ENCODE measurements at places on chromosomes 2 and 18. TPM values are rescaled to one million over a fixed set of nuclear protein-coding genes. Genes with fewer than 3 reads are reported as not detected.
A peak's percentile ranks its signal among the peaks of the same experiment; 100 is the strongest.

LRP1B gene
- 0.19 TPM for total RNA-seq

WNT6 gene
- 0.37 TPM for total RNA-seq

CXCR2 gene
- total RNA-seq, result 0.07 TPM

AFF3 gene
- 2.6 TPM for total RNA-seq

SLC14A1 gene
- total RNA-seq, result 0.32 TPM

DNA sequence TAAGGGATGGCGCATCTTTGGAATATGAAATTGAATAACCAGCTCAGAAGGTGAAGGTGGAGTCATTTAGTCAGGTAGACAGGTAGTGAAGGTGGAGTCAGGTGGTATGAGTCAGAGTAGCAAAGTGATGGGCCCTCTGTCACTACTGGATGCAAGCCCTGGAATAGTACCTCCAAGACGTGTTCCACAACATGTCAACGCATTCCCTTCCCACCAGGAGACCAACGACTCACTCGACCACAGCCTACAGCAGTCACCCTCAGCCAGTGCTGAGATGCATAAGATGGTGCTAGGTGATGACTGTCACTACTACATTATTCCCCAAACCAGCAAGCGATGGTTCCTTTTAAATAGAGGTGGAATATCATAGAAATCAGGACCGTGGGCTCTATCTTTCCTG is 6.8 kb downstream of the CPLX4 start:
- no peak for DNase-seq

GRCh38 chr2:84495539-84496146 is 20.7 kb upstream of the DNAH6 start:
- DNase-seq, result peak; percentile 52

- no peak for DNase-seq
Observed at GRCh38 chr18:36650266-36650665, 178.5 kb downstream of the TPGS2 start.

DNA sequence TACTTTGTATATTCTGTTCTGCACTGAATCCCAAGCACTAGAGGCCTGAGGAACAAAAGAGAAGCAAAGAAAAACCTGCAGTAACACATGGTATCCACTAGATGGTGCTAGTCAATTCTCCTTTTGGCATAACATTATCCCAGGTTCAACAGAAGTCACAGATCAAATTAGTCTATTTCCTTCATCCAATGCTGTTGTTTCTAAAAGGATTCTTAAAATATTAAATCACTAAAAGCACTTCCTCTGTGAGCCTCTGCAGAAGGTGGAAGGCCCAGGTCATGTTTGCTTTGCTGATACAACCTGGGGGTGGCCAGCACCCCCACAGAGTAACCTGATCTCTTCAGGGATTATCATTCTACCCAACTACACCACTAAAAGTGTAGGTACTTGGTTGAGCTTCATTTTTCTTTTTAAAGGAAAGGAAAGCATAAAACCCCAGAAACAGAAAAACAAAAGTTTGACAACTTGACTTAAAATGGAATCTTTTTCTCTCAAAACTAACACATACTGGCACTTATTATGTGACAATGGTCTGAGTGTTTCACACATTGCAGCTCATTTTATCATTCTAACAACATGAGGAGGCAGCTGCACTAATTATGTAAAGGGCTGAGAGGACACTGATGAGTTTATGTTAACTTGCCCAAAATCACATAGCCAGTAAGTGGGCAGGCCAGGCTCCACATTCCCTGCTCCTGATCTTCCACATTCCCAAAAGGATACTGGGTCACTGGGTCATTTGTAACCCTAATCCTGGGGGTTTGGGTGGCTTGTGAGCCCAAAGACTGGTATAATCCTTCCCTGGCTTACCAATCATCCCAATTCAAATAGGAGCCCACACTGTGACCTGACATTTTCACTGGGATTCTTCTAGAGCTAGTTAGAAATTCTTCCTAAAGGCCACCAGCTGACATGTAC is 66.8 kb upstream of the DNER start:
- no peak for DNase-seq

DNA sequence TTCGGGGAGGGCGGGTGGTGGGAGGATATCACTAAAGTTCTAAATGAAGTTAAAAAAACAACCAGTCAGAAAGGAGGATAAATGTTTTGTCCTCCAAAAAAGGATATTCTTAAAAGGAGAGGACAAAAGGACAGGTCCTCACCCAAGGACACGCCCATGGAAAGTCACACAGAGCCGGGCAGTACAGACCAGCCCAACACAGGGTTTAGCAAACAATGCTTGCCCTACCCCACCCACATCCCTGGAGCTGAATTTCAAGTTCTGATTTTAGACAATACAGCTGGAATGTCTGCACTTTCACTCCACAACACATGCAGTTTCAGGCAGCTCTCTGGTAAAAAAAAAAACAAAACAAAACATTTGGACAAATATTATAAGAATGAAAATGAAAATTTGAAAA is 67.9 kb downstream of the SLC9A4 start:
- peak; percentile 87 for DNase-seq

GRCh38 chr2:240512666-240513535 is 44.9 kb downstream of the ANKMY1 start:
- no peak for DNase-seq

GRCh38 chr2:8090748-8091700 is 590.8 kb upstream of the ID2 start:
- DNase-seq, result no peak

DNA sequence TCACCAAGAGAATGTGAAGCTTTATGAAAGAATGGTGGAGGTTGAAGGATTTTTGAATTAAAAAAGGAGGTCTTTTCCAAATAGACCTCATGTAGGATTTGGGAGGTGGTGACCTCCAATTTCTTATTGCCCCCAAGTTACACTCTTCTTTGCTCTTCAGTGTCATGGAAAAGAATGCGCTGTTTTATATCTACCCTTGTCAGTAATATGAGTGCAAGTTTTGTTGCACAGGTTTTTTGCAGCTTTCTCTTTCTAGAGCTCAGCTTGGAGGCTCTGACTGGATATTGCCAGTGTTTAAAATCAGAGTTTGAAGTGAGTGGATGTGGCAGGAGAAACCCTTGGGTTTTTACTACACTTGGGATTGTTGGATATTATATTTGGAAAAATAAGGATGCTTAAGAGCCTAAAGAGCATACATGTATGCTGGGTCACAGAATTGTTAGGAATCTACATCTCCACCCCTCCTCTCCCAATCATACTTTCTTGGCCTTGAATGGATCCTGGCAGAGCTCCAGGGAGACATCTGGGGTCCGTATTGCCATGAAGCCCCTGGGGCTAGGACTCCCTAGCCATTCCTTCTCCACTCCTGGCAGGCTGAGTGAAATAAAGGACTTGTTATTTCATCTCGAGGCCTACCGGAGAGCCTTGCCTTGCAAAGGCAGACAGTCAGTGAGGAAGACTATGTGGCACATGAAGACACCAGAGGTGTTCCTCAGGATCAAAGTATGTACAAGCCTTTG is 43.8 kb downstream of the APOB start:
- DNase-seq, result no peak

DNA sequence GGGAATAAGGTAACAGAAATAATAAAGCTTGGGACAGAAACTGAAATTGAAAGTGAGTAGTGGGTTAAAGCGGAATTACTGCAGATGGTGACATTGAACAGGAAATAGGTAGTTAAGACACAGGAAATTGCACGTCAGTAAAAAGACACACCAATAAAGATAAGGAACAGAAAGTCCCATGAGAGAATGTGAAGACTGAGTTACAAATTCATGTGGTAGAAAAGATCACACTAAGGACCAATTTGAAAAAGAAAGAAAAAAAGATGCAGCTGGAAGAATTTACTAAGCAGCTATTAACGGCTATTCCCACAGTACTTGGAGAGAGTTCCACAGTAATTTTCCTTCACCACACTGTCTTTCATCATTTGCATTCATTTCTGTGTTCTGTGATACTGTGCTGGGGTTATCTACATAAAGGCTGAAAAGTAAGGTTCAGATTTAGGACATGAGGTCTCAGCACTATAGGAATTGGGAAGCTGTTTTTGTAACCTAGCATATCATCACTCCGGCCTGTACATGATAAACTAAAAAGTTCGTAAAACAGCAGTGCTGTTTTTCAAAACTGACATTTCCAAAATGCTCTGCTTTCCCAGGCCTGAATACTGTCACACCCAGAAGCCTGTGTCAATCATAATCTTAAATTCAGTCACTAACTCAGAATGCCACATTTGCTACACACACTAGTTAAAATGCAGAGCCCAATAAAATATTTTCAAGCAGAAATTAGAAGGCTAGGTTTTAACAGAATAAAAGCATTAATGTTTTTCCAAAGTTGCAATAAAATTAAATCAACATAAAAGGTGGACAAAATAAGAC is 42.9 kb downstream of the SRBD1 start:
- DNase-seq, result no peak

DNA sequence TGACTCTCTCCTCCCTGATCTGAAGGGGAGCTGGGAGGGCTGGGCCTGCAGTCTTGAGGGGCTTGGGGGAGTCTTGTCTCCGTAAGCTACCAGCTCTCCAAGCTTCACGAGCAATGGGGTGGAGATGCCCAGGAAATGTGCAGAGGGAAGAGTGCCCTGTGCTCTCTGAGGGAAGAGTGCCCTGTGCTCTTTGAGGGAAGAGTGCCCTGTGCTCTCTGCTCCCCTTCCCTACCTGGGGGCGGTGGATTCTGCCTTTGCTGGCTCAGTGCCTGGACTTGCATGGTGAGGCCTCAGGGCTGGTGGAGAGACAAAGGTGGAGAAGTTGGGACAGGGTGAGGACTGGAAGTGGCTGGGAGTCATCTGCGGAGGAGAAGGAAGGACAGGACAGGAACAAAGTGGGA is 72.7 kb downstream of the TWIST2 start:
- DNase-seq, result no peak

- no peak for DNase-seq
Observed at GRCh38 chr18:68244786-68245185, 470.1 kb downstream of the TMX3 start.

- no peak for DNase-seq
Observed at GRCh38 chr2:166900700-166901099, 12.4 kb downstream of the XIRP2 start.

- DNase-seq, result no peak
Observed at GRCh38 chr2:126307740-126308139, 348.2 kb upstream of the GYPC start.

- no peak for DNase-seq
Observed at GRCh38 chr18:40060562-40060961, 1894.5 kb upstream of the PIK3C3 start.

- DNase-seq, result peak; percentile 47
Observed at GRCh38 chr2:8543383-8544170, 138.3 kb upstream of the ID2 start.

Data from colonic mucosa (tissue), 4 donors.